ENCODE measurements at places on chromosomes 5 and 9. TPM values are rescaled to one million over a fixed set of nuclear protein-coding genes. Genes with fewer than 3 reads are reported as not detected.

Gene PROP1
- total RNA-seq: not detected

Gene BHMT2
- total RNA-seq: not detected

Gene IER5L
- 20.3 TPM for total RNA-seq

Gene SVEP1
- total RNA-seq: 16.3 TPM

Gene ROR2
- total RNA-seq: 0.94 TPM

Gene MPDZ
- 70.4 TPM for total RNA-seq

Gene MLANA
- total RNA-seq: not detected

Gene PCDHGA10
- total RNA-seq: 36.3 TPM

Gene KCNIP1
- 10.3 TPM for total RNA-seq
